Hematopoietic multipotent progenitor cell treated with erythropoietin and hydrocortisone succinate and interleukin-3 and kit ligand, for 17 days (in vitro differentiated cells): ENCODE measurements at places on chromosomes 2 and 18.

- no peak for DNase-seq
Observed at GRCh38 chr2:10873171-10873570, 38.6 kb upstream of the KCNF1 start.

DNA sequence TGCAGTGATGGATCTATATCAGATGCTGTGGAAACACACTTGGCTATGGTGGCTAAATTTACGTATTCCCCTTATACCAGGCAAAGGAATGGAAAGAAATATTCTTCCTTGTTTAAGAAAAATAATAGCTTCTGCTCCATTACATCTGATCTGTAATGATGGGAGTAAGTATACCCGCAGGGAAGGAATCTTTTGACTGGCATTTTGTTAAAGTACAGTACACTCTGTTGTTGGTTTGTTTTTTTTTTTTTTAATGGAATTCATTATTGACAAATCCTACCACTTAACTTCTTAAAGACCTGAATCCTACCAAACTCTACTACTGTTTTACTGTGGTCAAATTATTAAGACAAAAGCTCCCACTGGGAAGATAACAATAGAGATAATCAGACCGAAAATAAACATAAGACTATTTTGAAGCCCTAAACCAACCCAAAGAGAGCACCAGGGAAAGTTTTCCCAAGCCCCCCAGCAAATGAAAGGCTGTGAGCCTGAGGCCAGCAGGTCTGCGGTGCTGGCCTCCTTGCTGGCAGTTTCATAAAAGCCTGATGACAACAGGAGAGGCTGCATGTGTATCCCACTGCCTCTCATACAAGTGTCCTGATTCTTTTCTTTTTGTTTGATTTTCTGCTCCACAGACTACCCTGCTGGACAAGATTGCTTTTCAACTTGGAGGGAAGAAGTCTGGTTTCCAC lies 101.0 kb downstream of the SLC25A12 start:
- no peak for DNase-seq

DNA sequence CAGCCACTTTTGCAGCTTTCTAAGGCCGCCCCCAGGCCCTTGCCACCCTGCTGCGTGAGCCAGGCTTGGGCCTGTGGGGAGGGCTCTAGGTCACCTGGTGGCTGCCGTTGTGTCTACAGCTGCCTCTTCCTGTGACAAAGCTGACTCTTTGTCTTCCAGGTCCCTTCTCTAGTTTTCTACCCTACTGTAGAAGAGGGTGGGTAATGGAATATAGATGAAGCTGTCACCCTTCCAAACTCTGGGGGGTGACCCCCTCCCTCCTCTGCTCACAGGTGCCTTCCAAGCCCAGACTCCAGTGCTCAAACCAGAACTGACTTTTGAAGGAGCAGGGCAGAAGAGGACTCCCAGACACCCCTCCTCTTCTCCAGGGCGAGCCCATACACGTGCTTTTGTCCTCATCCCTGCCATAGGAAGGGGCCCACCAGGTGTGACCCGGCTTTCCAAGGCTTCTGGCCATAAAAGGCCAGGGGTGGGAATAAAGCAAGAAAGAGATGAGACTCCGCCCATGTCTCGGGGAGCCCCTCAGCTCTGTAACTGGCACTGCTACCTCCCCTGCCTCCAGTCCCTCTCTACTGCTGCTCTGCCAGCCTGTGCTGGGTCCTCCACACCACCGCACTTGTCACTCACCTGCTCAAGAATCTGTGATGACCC lies 17.9 kb upstream of the SDC1 start:
- no peak for DNase-seq

- DNase-seq = no peak
Observed at GRCh38 chr2:24272161-24272802, 88.1 kb downstream of the ITSN2 start.

GRCh38 chr18:62505669-62506494 lies 16.9 kb upstream of the ZCCHC2 start:
- peak; percentile 56 for DNase-seq

GRCh38 chr18:27778925-27779324 lies 398.0 kb downstream of the CDH2 start:
- no peak for DNase-seq

DNA sequence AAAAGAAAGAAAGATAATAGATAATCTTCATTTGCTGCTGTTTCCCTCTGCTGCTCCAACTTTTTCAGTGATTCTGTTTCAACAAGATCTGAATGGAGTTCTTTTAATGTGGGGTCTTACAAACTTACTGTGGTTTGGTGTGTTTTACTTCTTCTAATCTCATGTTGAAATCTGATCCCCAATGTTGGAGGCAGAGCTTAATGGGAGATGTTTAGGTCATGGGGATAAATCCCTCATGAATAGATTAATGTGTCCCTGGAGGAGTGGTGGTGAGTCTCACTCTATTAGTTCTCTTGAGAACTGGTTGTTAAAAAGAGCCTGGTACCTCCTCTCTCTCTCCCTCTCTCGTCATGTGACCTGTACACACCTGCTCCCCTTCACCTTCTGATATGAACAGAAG lies 442.4 kb downstream of the EPHA4 start:
- no peak for DNase-seq

DNA sequence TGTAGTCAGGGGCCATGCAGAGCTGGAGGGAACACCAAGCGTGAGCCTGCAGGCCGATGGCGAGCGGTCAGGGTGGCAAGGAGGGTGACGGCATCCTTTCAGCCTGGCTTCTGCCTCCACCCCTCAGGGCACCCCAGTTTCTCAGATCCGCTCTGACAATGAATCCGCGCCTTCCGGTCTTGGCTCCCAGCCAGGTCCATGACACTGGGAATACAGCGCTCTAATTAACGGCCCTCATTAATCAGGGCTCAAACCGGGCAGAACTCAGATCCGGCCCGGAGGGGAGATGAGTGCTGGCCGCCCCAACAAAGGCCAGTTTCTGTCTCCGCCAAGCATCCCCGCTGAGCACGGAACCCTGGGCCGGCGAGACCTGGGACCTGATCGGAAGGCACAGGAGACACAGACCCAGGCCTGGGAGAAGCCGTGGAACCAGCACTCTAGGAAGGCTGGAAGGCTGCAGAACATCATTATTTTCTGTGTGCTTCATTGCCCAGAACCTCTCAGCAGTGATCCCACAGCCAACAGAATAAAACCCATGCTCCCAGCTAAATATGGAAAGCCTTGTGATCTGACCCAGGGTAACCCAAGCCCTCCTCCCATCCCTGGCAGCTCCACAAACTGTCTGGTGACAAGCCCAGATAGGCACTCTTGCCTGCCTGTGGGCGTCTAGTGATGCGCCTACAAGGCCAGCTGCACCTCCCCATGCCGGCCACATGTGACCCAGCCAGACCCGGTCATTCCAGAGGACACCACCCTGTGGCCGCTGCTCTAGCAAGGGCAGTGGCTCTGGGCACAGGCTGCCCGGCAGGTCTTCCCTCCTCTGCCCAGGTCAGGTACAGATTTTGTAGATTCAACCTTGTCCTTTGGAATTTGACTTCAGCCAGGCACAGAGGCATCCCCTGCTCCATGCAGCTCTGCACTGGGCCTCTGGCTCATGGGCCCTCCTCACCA lies 438.7 kb upstream of the MYT1L start:
- no peak for DNase-seq

- DNase-seq = no peak
Observed at GRCh38 chr2:50727636-50728339, 304.1 kb downstream of the NRXN1 start.

- no peak for DNase-seq
Observed at GRCh38 chr2:173427887-173428668, 73.4 kb downstream of the CDCA7 start.

GRCh38 chr2:107308835-107309234 lies 422.9 kb upstream of the ST6GAL2 start:
- no peak for DNase-seq

GRCh38 chr2:40445467-40445866 lies 6.4 kb downstream of the SLC8A1 start:
- no peak for DNase-seq

DNA sequence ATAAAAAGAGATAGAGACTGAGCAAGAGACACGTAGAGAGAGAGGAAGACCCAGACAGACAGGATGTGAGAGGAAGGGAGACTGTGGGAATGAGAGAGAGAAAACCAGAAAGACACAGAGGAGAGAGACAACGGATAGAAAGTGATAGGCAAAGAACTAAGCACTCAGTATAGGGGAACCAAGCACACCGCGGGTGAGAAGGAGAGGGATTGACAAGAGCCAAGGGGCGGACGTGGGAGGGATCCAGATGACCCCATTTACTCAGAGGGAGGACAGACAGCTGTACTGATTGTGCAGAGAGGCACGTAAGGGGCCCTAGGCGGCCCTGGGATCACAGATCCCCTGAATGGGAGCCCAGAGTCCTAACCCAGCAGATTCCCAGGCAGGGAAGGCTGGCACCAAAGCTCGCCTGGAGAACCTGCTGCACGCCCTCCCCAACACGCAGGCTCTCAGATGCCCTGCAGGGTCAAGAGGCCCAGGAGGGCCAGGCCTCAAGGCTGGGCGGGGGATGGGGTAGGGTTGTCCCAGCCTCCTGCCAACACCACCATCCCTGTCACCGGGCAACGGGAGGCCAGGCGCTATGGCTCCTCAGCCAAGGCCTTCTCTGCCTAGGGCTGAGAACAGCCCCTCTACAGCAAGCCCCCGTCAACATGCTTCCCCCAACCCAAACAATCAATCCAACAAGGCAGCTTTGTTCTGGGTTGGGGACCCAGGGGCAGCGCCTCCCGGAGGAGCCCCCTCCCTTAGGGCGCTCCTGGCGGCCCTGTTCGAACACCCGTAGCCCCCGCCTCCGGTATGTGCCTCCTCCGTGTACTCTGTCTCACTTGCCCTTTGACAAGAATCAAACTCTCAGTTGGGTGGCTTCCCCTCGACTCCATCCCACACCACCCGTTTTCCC lies 579 bp downstream of the LOXL3 start:
- no peak for DNase-seq

DNA sequence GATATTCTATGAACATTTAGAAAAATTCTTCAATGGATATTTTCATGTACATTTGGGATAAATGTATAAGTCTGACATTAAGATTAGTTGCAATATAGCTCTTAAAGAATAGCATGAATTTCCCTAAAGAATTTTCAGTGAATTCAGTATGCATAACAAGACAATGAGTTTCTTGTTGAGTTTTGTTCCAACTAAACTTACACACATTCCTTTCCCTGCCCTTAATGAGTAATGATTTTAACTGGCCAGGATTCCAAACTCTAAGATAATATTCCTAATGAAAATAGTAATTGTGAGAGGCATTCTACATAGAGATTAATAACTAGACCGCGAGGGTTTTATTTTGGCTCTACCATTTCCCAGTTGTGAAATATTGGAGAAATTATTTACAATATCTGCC lies 390.3 kb upstream of the GALNT5 start:
- no peak for DNase-seq

DNA sequence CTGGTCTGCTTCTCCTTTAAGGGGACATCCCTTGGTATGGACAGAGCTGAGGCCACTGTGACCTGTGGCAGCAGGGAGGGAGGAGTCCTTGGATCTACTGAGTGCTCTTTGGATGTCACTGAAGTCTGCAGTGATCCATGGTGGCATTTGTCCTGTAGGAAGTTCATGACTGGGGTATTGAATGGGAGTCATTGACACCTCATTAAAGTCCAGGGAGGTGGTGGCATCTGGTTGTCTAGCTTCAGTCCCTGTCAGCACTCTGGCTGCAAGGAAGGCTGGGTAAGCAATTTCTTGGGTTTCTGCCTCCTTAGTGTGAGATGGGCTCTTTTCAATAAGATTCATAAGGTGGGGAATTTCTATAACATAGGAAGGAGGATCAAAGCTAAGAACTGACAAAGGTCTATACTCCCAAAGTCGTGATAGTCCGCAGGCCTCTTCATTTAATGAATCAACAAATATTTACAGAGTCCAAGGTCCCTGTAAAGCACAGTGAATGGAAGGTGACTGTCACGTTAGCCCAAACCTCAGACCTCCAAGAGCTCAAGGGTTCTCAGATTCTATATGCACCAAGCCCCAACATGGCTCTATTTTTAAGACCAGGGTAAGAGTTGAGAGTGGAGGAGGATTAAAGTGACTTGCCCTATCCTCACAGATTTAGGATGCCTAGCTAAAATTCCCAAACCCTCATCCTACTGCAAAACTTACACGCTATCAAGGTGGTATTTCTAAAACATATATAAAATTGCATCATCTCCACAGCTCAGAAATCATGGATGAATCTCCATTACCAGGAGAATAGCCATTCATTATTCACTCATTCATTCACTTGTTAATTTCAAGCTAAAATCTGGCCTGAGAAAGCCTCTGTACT lies 40.2 kb downstream of the THNSL2 start:
- DNase-seq = no peak

DNA sequence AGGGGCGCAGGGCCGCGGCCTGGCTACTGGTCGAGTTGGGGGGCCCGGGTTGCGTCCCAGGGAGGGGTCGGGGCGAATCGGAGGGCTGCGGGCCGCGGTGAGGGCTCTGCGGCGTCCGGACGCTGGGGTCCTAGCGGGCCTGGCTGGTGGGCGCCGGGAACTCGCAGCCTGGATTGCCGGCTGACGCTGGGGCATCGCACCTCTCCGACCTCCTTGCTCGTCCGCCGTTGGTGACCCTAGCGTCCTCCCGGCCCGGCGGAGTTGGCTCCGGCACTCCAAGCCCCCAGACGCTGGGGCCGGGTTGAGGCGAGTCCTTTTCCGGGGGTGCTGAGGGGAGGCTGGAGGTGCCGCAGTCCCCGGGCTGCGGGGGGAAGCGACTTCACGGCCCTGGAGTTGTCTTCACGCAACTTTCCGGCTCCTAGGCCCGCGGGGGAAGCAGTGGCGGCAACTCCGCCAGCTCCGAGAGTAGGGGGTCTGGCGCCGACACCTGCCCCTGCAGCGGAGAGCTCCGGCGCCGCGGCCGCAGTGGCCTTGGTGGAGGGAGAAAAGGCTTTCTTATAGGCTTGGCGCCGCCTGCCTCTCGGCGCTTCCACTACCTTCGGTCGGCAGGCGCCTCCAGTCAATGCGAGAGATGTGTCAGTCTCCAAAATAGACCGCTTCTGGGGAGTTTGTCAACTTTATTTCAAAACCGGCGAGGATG lies 70.3 kb downstream of the HAUS1 start:
- peak; percentile 36 for DNase-seq

GRCh38 chr2:237540823-237541222 lies 25.6 kb upstream of the PRLH start:
- DNase-seq = peak; percentile 57

DNA sequence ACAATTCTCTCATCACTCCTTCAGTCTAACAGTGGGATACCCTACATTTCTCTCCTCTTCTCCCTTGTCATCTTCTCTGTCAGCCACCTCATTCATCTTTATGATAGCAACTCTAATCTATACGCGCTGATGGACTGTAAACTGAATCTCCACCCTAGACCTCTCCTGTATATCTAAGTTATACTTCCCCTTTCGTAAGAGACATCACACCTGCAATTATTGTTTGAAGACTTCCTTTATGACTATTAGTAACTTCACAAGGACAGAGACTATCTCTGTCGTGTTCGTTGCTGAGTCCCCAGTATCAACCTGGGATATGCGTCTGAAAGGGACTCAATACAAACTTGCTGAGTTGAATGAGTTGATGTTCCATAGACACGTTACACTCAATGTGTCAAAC lies 263.2 kb downstream of the IRS1 start:
- DNase-seq = no peak

DNA sequence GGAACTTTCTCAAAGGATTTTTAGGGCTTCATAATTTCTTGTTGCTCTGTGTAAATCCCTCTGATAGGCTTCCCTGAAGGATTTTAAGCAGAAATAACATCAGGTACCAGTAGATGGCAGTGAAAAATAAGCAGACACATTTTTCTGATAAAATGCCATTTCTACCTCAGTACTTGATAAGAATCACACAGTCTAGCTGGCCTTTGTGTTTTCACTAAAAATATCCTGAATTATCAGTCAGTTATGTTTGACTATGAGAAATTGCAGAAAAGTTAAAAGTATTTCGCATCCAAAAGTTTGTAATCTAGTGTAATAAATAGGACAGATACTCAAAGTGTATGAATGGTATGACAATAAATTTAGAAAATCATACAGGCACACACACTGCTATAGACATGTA lies 68.7 kb downstream of the DNAJC10 start:
- no peak for DNase-seq
